ENCODE measurements at places on chromosomes 5 and 9.

DNA sequence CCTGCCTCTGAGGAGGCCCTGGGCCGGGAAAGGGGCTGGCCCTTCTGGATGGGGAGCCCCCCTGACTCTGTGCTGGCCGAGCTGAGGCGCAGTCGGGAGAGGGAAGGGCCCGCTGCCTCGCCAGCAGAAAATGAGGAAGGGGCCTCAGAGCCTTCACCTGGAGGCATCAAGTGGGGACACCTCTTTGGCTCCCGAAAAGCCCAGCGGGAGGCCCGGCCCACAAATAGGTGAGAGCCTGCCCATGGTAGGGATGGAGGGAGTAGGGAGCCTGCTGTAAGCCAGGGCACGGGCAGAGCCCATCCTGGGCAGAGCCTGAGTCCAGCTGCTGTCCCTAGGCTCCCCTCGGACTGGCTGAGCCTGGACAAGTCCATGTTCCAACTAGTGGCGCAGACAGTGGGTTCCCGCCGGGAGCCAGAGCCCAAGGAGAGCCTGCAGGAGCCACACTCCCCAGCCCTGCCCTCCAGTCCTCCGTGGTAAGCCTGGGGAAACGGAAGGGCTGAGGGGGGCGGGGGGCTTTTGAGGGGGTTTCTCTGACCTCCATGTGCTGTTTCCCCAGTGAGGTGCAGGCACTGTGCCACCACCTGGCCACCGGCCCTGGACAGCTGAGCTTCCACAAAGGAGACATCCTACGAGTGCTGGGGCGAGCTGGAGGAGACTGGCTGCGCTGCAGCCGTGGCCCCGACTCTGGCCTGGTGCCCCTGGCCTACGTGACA is 44.3 kb upstream of the TESK1 start:
- DNase-seq = no peak

- no peak for DNase-seq
These were observed 782.9 kb downstream of the CDH12 start for GRCh38 chr5:22070186-22070728.

GRCh38 chr9:36862206-36863145 is 171.6 kb downstream of the PAX5 start:
- peak; percentile 50 for DNase-seq

DNA sequence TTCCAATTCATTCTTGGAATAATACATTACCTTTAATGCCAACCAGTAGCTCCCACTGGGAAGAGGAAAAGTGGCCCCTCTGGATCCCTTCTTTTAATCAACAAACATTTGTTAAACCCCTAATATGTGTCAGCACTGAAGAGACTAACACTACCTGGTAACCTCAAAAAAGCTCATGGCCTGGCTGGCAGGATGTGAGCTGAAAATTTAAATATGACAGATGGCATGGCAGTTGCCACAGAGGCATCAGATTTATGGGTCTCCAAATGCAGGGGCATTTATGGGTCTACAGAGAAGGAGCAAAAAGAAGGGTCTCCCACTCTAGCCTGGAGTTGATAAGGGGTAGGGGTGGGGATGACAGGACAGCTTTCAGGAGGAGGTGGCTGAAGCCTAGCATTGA is 12.5 kb downstream of the DNAH5 start:
- DNase-seq = no peak

GRCh38 chr5:94154672-94155071 is 413.3 kb upstream of the POU5F2 start:
- DNase-seq = no peak

- no peak for DNase-seq
These were observed 820.5 kb downstream of the PTPRD start for GRCh38 chr9:9792144-9792857.

GRCh38 chr9:14451949-14452348 is 138.0 kb upstream of the NFIB start:
- DNase-seq = no peak

DNA sequence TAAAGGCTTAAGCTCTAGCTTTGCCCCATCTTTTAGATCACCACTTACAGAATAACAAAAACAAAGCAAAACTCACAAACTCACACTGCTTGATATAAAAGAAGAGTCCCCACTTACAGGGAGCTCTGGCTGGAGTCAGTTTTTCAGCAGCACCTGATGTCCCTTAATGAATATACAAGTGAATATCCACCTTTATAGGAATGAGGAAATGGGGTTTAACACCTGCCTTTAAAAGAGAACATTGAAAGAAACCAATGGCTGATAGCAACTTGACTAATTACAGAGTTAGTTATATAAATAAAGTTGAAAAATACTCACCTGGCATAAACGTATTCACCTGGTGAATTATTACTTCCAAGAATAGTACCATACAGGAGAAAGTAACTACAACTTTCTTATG is 20.7 kb upstream of the PURA start:
- no peak for DNase-seq

GRCh38 chr9:95770653-95771131 is 104.8 kb upstream of the ERCC6L2 start:
- DNase-seq = no peak

GRCh38 chr9:36779582-36779981 is 206.9 kb downstream of the MELK start:
- DNase-seq = no peak

DNA sequence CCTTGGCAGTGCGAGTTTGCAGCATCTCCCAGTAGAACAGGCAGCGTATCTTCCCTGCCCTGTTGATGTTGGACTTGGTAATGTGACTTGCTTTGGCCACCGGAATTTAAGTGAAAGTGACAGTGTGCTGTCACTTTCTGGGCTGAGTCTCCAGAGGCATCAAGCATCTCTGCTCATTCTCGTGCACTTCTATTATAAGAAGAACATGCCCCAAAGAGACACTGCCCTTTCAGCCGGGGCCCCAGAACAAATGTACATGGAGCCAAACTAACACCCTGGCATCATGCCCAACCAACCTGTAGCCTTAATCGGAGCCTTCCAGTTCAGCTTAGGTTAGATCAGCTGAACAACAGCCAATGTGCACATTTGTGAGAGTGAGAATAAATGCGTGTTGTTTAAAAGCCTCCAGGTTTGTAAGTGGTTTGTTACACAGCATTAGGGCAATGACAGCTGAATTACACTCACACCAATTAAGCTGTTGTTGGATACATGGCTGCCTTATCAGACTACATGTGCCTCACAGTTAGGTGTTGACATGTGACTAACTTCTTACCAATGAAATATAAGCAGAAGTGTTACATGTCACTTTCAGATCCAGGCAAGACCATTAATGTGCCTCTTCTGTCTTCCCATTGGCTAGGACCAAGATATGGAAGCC is 22.1 kb upstream of the FRMD3 start:
- no peak for DNase-seq

DNA sequence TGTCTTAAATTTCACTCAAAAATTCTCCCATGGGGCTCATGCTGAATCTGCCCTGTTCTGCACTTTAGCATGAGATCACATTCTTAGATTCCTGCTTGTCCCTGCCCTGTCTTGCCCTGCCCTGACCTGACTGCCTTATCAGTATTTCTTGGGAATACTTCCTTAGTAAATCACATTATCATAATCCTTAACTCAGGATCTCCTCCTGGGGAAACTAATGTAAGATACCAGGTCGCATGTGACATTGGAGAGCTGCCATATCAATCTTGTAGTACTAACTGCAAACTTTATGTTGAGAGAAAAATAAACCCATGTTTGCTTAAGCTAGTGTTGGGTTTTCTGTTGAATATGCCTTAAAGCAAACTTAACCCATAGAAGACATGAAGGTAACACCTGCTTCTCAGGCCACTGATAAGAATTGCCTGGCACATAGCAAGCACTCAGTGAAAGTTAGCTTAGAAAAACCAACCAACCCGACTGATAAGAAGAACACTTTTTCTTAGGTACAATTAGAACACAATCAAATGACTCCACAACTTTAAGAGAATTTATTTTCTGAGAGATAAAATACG is 53.3 kb downstream of the IL33 start:
- DNase-seq = peak; percentile 11

- DNase-seq = no peak
These were observed 289.8 kb upstream of the ANKRD55 start for GRCh38 chr5:56522960-56523359.

- peak; percentile 35 for DNase-seq
These were observed 12.3 kb upstream of the PPP2R2B start for GRCh38 chr5:146890731-146891440.
